ENCODE measurements at places on chromosomes 5 and 9. TPM values are rescaled to one million over a fixed set of nuclear protein-coding genes. Genes with fewer than 3 reads are reported as not detected.
A peak's percentile ranks its signal among the peaks of the same experiment; 100 is the strongest.

Gene SLC22A4
- 2.5 TPM for total RNA-seq

Gene PCDHGB5
- total RNA-seq: 9.5 TPM

DNA sequence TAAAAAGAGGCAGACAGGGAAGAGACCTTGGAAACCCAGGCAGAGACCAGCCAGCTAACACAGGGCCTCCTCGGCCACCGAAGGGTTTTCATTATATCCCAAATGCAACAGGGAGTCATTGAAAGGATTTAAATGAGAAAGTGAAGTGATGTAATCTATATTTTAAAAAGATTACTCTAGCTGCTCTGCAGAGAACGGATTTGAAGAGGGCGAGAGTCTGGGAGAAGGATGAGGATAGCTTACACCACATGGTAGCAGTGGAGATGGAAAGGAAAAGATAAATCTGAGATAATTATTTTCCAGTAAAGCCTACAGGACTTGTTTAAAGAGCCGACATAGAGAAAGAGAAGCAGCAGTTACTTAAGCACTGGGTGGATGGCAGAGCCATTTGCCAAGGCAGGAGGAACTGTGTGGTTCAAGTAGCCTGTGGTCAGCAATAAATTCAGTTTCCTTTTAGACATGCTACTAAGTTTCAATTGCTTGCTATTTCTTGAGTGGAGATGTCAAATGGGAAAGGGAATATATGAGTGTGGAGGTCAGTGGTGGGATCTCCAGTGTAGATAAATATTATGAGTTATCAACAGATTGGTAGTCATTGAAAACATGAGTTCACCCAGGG, 9.3 kb downstream of the FBN2 start:
- no peak for DNase-seq

DNA sequence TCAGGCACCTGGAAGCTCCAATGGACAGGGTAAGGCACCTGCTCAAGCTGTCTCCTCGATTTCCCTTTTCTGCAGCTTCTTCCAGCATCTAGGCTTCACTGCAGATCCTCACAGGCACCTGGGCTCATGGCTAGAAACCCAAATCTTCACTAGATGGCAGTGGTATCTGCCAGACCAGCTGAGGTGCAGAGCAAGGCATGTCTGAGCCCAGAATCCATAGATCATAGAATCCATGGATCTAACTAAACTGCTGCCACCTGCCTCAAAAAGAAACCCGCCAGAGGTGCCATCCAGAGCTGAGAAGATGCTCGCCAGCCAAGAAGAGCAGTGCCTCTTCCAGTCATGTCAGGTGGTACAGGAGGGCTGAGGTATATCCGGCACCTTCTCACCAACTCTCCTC, 6.9 kb downstream of the SHC3 start:
- no peak for DNase-seq

GRCh38 chr5:179613460-179614071, 9.9 kb downstream of the HNRNPH1 start:
- peak; percentile 72 for DNase-seq

- no peak for DNase-seq
Observed at GRCh38 chr5:61622156-61622555, 290.1 kb downstream of the ZSWIM6 start.

GRCh38 chr9:136609838-136610311, 52.8 kb upstream of the EGFL7 start:
- no peak for DNase-seq

- no peak for DNase-seq
Observed at GRCh38 chr5:124342027-124342471, 404.4 kb downstream of the ZNF608 start.

- DNase-seq: no peak
Observed at GRCh38 chr5:57884346-57885102, 401.9 kb upstream of the ACTBL2 start.

- DNase-seq: no peak
Observed at GRCh38 chr9:116286297-116286696, 132.7 kb downstream of the PAPPA start.

DNA sequence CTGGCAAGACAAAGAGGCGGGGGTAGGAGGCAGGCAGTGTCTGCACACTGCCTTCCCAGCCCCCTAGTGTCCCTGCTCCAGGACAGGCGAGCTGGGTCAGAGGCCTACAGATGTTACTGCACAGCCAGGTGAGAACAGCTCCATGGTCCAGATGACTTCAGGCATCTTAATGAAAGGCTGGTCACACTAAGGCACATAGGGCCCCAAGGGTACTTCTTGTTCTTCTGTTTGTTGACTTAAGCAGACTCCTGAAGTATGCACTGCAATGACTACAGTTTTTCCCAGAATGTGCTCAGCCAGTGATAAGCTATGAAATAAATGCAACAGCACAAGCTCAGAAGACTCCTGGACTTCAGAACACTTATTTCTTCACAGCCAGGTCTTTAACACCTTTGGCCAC, 27.4 kb downstream of the ATPSCKMT start:
- no peak for DNase-seq
